ENCODE measurements at places on chromosomes 13 and 19.

GRCh38 chr13:40002016-40002415, 346.6 kb downstream of the COG6 start:
- no peak for DNase-seq

DNA sequence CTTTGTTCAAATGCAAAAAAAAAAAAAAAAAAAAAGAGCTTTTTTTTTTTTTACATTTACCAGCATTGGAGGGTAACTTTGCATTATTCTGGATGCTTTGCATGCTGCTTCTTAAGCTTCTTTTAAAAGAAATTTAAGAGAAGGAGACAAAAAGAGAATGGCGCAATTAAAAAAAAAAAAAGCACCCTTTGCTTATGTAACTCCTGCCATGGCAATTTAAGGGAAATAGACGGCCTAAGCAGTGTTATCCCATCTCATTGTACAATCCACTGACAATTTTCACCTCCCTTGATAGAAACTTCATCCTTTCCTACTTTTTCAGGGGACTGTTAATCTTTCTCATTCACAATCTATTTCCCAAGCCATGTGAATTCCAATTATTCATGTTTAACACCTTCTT, 129.8 kb downstream of the KCTD12 start:
- DNase-seq, result no peak

- DNase-seq, result no peak
Measured at GRCh38 chr19:29804493-29804892, 7.3 kb upstream of the CCNE1 start.

- DNase-seq, result no peak
Measured at GRCh38 chr13:98751367-98751782, 1.1 kb downstream of the SLC15A1 start.

GRCh38 chr13:114313061-114313860, 1.0 kb upstream of the CHAMP1 start:
- no peak for DNase-seq

GRCh38 chr13:43484432-43485225, 302.1 kb downstream of the ENOX1 start:
- no peak for DNase-seq

Data from stimulated activated CD8-positive, alpha-beta memory T cell treated with anti-CD3 and anti-CD28 coated beads, Interleukin-7, amount 100 ng/mL, for 1 hour (primary cell).